ENCODE measurements at places on chromosomes 6 and 20. TPM values are rescaled to one million over a fixed set of nuclear protein-coding genes. Genes with fewer than 3 reads are reported as not detected.

- DNase-seq = no peak
These were observed 4.0 kb upstream of the OXT start for GRCh38 chr20:3067139-3068014.

Gene MUCL3
- polyA plus RNA-seq = 0.03 TPM

DNA sequence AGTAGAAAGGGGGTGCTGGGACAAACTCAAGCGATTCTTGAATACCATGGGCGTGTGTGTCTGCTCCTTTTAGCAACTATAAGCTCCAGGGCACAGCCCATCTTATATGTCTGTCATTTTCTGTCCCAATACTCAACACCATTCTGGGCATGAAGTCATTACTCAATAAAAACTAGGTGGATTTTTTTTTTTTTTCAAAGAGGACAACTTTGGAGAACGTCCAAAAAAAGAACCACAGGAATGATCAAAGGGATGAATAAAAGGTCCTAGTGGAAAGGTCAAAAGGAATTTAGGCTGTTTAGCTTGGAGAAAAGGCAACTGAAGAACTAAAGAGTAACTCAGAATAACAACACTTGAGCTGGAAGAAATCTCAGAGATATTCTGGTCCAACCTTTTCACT lies 24.4 kb downstream of the UQCC1 start:
- DNase-seq = no peak

DNA sequence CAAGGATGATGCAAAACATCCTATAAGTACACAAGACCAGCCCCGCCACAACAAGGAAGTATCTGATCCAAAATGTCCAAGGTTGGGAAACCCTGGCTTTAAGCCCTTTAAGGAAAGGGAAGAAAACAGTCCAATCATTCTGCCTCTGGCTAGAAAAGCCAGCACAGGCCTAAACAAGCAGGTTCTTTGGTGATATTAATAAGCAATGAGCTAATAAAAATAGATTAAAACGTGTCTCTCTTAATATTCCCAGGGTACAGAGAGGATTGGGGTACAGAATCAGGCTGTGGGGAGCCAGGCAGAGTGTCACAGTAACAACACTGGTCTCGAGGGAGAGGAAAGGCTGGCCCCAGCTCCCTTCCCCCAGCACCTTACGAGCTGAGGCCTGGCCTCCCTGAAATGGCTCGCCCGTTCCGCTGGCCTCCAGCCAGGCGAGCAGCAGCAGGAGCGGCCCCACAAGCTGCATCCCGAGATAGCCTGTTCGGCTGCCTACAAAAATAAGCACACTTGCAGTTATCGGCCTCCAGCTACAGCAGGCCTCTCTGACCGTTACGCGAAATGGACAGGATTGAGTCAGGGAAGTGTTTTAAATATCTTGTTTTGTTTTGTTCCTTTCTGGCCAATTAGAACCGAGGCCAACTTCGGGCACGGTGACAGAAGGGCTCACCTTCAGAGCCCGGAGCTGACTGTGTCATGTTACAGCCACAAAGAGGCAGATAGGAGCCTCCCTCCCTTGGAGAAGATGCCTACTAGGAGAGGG lies 4.0 kb upstream of the ZMYND8 start:
- peak; percentile 93 for DNase-seq

- DNase-seq = no peak
These were observed 176.2 kb downstream of the ASCC3 start for GRCh38 chr6:100704961-100705360.

- no peak for DNase-seq
These were observed 82.0 kb upstream of the TRAF3IP2 start for GRCh38 chr6:111687652-111688051.

Gene SHLD1
- 6.6 TPM for polyA plus RNA-seq

DNA sequence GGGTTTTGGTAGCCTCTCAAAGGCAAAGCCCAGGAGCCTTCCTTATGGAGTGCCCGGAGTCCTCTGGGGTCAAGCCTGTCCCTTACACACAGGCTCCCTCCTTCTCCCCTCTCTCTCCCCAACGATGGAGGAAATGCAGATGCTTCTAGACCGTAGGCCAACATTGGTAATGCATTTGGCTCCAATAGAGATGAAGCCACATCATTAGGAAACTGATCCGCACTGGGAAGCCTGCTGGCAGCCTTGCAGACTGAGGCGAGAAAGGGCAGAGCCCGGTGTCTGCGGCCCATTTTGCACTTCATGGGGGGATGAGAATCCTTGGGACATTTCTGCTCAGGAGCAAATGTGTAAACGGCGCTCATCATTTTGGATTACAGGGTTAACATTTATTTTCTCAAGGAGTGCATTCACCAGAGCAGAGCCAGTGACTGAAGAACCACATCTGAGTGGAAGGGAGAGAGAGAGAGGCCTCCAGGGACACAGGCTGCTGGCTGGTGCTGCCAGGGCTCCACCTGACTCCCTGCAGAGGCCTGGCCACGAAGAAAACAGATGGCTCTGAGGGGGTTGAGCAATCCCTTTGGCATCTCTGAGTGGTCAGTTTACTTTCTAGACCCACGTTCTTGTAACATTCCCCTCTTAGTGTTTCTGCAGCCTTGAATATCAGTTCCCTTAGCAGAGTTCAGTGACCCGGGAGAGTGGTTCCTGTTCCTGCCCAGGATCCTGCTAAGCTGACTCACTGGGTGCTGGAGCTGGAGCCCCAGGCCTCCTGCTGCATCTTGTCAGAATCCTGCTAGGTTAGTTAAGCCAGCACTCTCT lies 4.4 kb upstream of the CST3 start:
- no peak for DNase-seq

DNA sequence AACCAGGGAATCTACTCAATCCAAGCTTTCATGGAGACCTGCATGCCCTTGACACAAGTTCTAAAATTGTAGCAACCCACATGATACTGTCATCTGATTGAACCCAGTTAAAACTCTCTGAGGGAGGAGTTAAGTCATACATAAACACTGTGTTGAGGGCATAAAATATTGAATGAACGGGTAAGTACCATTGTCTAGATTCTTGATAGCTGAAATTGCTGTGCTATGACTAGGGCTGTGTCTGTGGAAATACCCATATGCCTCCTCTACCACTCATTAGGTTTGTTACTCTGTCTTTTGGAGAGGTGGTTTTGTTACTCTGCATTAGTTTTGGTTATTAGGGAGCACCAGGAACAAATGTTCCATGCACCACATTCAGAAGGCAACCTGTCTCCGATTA lies 7.6 kb downstream of the ENPP4 start:
- no peak for DNase-seq

All from heart left ventricle (tissue), 16 donors.